ENCODE measurements at places on chromosomes 1 and 21. TPM values are rescaled to one million over a fixed set of nuclear protein-coding genes. Genes with fewer than 3 reads are reported as not detected.

Gene APP
- total RNA-seq, result 266 TPM

Gene OR2T5
- not detected for total RNA-seq

Gene MTARC2
- total RNA-seq, result 17.7 TPM

Gene CACNA1E
- not detected for total RNA-seq

Gene TAL1
- total RNA-seq, result not detected

All from PC-3 (cell line).